ENCODE measurements at places on chromosomes 11 and 22. TPM values are rescaled to one million over a fixed set of nuclear protein-coding genes. Genes with fewer than 3 reads are reported as not detected.

Gene YAP1
- total RNA-seq = 16.7 TPM

Gene SYT7
- total RNA-seq = 0.97 TPM

Gene BIK
- 2.0 TPM for total RNA-seq

Gene APOC3
- not detected for total RNA-seq

Gene SLC7A4
- total RNA-seq = not detected

Gene CYP2D6
- 0.50 TPM for total RNA-seq

Gene TCP11L1
- 18.1 TPM for total RNA-seq

Gene MYO18B
- total RNA-seq = not detected

Gene ANO3
- total RNA-seq = not detected

Gene APOBEC3B
- total RNA-seq = 0.82 TPM

Gene ZP1
- not detected for total RNA-seq
